ENCODE measurements at places on chromosomes 16 and 17.

DNA sequence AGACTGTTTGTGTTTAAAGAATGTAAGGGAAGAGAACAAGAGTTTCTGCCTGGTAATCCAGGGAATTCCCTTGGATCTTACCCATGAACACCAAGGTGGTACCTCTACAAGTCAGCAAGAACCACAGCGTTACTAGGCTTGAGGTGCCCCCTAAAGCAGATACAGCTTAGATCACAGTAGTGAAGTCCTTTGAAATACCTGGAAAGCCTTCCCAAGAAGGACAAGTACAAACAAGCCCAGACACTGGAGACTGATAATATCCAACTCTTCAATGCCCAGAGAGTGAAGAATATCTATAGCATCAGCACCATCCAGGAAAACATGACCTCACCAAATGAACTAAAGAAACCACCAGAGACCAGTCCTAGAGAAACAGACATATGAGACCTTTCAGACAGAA is 3.8 kb upstream of the APPBP2 start:
- DNase-seq = no peak

DNA sequence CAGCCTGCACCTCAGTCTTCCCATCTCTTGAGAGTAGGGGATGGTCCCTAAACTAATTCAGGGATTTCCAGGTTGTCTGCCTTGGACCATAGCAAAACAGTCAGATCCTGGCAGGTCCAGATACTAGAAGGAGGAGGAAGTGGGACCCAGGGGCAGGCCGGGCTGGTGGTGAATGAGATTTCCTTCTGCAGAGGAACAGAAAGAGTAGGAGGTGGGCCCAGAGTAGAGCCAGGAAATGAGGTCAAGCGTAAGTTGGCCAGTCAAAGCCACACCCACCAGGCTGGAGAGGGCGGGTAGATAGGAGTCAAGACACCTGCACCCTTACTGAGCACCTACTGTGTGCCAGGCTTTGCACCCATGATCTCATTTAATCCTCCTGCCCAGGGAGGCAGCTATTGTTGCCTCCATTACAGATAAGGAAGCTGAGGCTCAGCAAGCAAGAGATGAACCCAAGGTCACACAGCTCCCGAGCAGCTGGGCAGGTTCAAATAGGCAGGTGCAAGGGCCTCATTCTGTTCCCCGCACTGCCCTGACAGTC is 2.6 kb downstream of the CDH5 start:
- DNase-seq = no peak

DNA sequence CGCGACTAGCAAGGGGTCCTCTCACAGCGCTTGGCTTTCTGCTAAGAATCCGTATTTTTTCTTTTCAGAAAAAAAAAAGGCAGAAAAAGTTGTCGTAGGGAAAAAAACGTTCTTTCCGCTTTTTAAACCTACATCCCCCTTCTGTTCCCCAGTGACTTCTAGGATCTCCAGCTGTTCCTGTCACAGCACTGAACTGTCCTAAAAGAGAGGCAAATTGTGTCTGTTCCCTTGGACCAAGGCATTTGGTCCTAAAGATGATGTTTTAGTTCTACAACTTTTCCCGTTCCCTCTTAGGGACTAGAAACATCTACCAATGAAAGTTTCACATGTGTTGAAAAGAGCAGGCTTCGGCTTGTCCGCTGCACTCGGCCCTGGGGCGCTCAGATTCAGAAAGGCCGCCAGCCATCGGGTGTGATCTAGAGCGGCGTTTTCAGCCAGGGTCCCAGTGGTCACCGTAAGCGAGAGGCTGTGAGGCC is 100.7 kb upstream of the CHMP6 start:
- DNase-seq = no peak

DNA sequence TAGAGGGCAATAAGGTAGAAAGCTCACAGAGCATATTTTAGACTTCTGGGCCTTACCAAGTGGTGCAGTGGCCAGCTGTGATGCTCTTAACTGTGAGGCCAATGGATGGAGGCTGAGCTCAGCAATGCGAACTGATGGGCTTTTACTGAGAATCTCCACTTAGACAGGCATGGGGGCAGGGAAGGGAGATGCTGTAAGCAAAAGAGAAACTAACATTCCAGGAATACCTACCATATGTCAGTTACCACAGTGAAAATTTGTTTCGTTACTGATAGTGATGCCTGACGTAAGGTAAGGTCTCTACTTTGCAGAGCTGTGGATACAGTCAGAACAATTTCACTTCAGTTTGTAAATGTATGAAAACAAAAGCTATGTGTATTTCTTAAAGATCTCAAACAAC is 250.6 kb upstream of the ZFHX3 start:
- DNase-seq = no peak

DNA sequence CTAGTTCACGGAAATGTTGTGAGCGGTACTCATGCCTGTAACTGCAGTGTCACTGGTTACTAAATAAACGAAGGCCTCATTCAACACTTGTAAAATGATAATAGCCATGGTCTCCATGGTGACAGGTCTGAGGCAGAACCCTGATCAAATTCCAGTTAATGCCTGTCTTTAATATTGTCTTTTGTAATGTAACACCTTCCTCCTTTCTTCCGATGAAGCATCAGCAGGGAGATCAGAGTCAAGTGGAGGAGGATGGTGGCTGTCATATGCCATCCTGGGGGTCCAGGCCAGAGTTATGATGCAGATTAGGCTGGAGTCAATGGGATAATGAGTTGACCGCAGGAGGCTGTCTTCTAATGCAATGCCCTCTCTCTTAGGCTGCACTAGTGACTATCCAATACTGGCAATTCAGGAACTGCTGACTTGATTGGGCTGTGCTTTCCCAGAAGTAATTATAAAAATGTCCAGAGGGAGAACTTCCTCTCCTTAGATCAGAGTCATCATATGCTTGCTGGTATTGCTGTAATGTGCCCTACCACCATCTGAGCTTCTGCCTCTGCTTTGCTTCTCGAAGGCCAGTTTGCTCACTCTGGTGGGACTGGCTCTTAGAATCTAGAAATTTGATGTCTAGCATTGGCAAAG is 419.1 kb downstream of the CA10 start:
- no peak for DNase-seq

- no peak for DNase-seq
Observed at GRCh38 chr17:30074730-30075129, 41.9 kb upstream of the NSRP1 start.

- no peak for DNase-seq
Observed at GRCh38 chr17:76379646-76380376, 4.6 kb upstream of the SPHK1 start.

GRCh38 chr16:54060599-54061421 is 225.8 kb downstream of the IRX3 start:
- no peak for DNase-seq

GRCh38 chr17:17455173-17455572 is 21.6 kb upstream of the MED9 start:
- DNase-seq = no peak

DNA sequence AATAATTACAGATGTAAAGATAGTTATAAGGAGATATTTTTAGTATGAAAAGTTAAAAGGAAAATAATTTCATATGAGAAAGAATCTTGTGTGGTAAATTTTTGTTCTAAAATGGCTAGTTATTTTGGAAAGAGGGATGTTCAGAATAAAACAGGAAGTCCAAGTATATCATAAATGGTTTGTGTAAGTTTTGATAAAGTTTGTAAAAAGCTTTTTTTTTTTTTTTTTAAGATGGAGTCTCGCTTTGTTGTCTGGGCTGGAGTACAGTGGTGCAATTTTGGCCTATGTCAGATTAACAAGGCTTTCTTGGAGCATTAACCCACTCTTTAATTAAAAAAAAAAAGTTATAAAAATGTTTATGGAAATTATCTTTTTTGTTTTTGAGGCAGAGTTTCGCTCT is 8.2 kb upstream of the CDK10 start:
- DNase-seq = no peak

- DNase-seq = no peak
Observed at GRCh38 chr17:53088481-53088880, 734.2 kb upstream of the KIF2B start.
